Cardiac muscle cell (in vitro differentiated cells and primary cell): ENCODE measurements at places on chromosomes 7 and 10. TPM values are rescaled to one million over a fixed set of nuclear protein-coding genes. Genes with fewer than 3 reads are reported as not detected.
A peak's percentile ranks its signal among the peaks of the same experiment; 100 is the strongest.

The CCL24 gene
- total RNA-seq = not detected in 2 replicates

DNA sequence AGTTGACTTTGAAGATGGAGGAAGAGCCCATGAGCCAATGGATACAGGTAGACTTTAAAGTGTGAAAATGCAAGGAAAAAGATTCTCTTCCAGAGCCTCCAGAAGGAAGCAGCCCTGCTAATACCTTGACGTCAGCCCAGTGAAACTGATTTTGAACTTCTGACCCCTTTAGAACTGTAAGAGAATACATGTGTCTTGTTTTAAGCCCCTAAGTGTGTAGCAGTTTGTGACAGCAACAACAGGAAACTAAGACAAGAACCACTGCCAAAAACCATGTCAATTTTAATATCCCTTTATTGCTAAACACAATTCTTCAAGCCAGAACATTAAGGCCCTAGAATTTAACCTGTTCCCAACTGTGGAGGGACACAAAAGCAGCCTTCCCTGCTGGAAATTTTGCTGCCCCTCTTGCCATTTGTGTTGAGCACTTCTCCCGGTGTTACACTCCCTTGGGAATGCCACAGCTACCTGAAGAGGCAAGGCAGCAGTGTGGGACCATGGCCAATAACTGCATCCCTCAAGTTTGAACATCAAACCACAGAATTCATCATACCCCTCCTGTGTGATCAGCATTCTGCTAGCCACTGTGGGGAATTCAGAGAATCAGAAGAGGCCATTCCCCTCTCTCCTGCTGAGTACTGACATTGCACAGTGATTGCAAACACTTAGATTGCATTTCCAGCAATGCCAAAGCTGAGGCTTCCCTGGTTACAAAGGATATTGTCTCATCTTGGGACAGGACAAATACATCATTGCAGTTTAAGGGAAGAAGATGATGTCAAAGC, 12.3 kb upstream of the CCDC172 start:
- no peak for DNase-seq

The ANKRD2 gene
- total RNA-seq = not detected in 2 replicates

GRCh38 chr10:16902606-16903005, 85.4 kb upstream of the RSU1 start:
- no peak for DNase-seq

GRCh38 chr7:118239014-118239413, 14.5 kb downstream of the ANKRD7 start:
- no peak for DNase-seq

GRCh38 chr7:142690554-142691182, 58.6 kb upstream of the PRSS1 start:
- DNase-seq = no peak

- peak; percentile 67 for DNase-seq
These were observed 59.1 kb downstream of the ARMC3 start for GRCh38 chr10:22986771-22987542.

DNA sequence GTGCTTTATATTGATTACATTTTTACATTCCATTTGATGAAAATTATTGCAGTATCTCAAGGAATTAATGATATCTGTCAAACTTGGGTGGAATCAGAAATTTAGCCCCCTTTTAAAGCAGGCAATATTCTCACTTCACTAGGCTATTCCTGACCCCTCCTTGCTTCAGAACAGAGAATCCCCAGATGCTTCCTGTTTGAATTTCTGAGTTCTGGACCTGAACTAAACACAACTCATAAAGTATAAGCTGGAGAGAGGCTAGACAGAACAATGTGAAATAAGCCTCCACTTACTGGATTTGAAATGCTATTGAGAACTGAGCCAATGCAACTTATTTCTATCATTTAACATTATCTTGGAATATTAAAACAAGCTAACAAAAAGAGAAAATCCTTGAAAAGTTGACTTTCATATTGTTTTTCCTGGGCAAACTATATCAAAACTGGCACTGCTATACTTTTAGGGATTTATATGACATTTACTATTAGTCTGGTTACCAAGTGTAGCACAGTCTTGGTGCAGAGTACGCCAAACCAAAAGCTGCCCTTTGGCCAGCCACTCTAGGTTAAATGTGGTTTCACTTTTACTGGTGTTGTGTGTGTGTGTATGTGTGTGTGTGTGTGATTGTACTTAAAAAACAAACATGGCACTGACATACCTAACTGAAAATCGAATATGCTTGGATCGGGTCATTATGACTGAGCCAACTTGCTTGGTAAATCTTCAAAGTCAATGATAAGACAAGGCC, 19.0 kb upstream of the AGMO start:
- no peak for DNase-seq

DNA sequence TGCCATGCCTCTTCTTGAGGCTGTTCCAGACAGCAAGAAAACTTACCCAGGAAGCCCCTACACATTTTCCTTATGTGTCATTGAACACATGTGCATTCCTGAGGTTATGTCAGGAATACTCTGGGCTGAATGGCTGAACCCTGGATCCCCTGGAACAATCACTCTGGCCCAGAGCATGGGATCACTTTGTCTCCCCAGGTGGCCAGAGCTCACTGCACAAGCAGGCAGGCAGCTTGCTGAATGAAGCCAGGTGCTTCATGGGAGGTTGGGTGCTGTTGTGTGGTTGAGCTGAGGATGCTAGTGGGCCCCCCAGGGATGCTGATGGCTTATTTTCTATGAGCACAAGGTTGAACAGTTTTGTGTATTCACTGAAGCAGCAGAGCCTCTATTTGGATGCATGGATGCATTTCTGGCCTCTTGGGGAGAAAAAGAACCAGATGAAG, 54.7 kb upstream of the NPTX2 start:
- DNase-seq = no peak

The CLRN3 gene
- total RNA-seq = not detected in 2 replicates

The NRCAM gene
- total RNA-seq = 3.4 and 3.9 TPM in 2 replicates

DNA sequence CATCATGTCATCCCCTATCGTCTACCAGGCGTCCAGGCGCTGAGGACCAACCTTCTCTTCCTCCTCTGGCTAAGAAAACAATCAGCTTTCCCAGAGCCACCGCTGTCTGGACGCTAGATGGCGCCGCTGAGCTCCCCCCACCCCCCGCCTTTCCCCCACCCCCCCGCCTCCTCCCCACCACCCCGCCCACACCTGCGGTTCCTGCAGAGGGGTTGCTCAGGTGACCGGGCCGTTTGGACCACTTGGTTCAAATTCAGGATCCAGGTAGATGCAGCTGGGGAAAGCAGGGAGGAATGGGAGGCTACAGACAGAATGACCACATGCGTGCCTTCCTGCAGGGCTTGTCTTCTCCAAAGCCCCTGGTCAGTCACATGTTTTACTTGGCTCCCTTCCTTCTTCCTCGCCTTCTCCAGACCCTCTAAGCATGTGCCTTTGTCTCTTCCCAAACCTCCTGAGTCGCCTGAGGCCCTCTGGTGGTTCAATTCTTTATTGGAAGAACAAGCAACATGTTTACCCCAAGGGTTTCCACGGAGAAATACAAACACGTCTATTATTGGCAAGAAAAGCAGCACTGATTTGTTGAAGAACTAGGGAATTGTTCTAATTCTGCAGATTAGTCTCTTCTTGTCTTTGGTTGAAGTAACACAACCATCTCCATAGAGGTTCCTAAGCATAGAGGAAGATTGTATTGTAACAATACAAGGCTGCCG, 24.7 kb downstream of the AOC1 start:
- DNase-seq = peak; percentile 86

GRCh38 chr10:89427629-89428028, 13.3 kb downstream of the IFIT5 start:
- no peak for DNase-seq

The CFTR gene
- 12.0 and 13.3 TPM in 2 replicates for total RNA-seq
